ENCODE measurements at places on chromosomes 12 and 14.

DNA sequence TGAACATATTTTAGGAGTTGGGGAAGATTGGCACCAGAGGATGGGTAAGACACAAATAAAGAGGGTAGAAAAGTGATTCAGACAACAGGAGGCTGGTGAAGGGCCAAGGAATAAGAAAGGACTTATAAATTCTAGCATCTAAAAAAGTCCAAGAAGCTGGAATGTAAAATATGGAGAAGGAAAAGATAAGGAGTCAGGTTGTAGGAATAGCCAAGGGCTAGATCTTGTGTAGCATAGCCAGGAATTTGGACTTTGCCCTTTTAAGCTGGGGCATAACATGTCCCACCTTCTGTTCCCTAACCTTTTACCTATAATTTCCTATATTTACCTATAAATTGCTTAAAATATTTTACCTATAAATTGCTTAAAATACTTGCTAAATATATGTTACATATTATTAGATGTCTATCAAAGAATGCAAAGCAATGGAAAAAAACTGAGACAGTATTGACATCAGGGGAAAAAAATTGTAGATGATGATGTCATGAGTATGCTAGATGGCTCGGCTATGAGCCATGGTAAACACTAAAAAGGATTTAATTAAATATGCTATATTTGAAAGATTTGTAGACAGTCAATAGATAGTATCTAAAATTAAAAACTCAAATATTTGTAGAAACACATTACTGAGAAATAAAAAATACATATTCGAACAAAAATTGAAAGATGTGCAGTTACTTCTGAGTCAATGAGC, 99.7 kb upstream of the PLEKHG7 start:
- no peak for DNase-seq

GRCh38 chr12:66240096-66240820, 51.2 kb downstream of the IRAK3 start:
- no peak for DNase-seq

DNA sequence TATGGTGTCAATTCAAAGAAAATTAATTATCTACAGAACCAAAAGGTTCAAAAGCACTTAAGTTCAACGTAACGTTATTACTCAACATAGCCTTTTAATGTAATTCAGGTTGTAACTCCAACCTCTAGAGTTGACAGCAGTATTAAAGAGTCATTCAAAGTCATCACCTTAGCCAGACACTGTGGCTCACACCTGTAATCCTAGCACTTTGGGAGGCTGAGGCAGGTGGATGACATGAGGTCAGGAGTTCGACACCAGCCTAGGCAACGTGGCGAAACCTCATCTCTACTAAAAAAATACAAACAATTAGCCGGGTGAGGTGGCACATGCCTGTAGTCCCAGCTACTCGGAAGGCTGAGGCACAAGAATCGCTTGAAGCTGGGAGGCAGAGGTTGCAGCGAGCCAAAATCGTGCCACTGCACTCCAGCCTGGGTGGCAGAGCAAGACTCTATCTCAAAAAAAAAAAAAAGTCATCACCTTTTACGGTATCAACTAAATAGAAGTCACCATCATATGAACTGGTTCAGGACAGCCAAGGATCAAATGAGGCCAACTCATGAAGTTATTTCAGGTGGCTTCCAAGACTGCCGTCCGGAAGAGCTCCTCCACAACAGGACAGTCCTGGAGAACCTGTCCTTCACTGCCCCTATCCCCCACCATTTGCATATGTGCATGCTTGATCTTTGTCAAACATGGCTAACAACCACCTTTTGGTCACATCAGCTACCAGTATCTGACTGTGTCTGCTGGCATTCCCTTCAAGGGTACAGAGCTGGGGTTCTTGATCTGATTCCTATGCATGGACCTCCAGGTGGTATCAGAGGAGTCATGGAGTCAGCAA, 4.2 kb downstream of the PPTC7 start:
- no peak for DNase-seq

- no peak for DNase-seq
Observed at GRCh38 chr12:59405992-59406391, 189.8 kb upstream of the SLC16A7 start.

DNA sequence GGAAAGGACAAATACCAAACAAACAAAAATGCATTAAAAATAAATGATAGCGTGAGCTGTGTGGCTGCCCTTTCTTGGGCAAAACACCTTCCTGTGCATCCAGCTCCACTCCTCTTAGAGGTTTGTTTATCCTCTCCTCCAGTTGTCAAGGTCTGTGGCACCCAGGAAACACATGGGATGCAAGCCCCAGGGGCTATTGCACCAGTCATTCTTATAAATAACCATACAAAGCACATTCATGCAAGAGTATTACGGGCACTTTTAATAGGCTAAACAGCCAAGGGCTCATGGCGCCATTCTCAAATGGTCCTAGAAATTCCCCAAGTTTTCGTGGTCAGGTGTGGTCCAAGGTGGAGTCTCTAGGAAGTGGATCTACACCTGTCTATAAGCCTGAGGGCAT, 257.0 kb downstream of the DPF3 start:
- DNase-seq, result no peak

DNA sequence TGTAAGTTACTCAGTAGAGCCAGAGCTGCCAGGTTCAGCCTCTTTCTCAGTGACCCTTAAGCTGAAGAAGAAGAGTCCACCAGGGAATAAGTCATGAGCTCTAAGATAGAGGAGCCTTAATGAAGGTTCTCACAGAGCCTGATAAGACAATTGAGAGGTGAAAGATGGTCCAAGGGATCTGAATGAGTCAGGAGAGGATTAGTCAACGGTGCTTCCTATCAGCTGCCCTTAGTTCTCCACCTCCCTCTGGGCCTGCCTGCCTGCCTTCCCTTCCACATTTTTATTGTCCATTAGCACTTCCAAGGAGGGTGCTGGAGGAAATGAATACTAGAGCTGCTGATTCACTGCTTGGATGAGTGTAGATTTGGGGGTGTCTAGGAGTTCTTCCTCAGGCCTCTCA, 161.7 kb upstream of the RMST start:
- DNase-seq, result no peak

DNA sequence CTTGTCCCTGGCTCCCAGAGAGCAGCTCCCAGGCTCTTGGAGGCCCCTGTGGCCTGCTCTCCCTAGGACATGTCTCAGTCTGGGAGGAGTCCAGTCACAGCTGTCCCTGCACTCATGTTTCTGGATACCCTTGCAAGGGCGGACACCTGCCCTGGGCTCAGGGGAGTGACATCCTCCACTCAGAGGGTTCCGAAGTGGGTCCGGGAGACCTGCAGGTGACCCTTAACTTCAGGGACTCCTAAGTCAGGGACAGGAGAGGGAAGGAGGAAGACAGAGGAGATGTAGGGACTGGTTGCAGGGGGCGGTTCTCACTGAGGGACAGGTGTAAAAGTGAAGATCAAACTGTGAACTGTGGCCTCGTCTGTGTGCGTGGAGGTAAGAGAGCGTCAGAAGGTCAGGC, 37.6 kb downstream of the CACNA2D4 start:
- no peak for DNase-seq

- no peak for DNase-seq
Observed at GRCh38 chr14:92416544-92416943, 93.6 kb downstream of the SLC24A4 start.

- peak; percentile 60 for DNase-seq
Observed at GRCh38 chr14:96275177-96276112, 19.4 kb downstream of the BDKRB1 start.
